ENCODE measurements at places on chromosomes 5 and 9. TPM values are rescaled to one million over a fixed set of nuclear protein-coding genes. Genes with fewer than 3 reads are reported as not detected.

DNA sequence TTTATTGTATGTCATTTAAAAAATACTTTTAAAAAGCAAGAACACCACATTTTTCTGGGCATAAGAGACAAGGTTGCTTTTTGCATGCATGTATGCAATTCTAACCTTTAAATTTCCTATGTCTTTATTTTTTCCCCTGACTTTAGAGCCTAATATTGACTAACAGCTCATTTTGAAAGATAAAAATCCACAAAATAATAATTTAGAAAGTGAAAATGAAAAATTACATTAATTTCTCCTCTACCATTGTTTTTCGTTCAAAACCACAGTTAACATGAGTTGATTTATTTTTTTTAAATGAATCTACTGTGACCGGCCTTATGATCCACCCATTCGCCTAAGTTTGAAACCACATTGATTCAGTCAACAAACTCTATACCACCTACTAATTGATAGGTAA is 137.5 kb upstream of the CDKN2B start:
- no peak for DNase-seq

- no peak for DNase-seq
Measured at GRCh38 chr9:137807721-137808703, 69.6 kb upstream of the CACNA1B start.

- DNase-seq = no peak
Measured at GRCh38 chr5:150131978-150132694, 23.5 kb downstream of the PDGFRB start.

DNA sequence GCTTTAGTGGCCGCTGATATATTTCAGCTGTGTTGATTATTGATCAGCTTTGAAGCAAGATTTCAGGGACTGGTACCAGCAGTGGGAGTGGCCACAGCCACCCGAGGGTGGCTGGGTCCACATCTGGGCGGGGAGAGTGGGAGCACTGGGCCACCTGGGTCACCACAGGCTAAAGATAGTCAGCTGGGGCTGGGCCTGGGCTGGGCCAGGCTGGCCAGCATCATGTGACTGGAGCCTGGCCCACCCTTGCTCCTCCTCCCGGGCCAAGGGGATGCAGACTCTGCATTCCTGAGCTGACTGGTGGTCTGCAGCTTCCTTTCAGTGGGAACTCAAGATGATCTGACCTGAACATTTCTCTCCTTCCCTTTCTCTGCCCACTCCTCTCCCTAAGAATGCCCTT is 27.1 kb downstream of the LARP1 start:
- DNase-seq = no peak

GRCh38 chr9:136437430-136437829 is 2.2 kb downstream of the INPP5E start:
- no peak for DNase-seq

GRCh38 chr5:2917524-2917923 is 166.0 kb upstream of the IRX2 start:
- DNase-seq = no peak

- DNase-seq = no peak
Measured at GRCh38 chr5:33282696-33283095, 158.1 kb upstream of the TARS1 start.

GRCh38 chr5:158814521-158814920 is 285.2 kb downstream of the EBF1 start:
- DNase-seq = no peak

GRCh38 chr5:58404734-58405133 is 55.2 kb downstream of the PLK2 start:
- no peak for DNase-seq

- DNase-seq = no peak
Measured at GRCh38 chr5:179211068-179211467, 134.2 kb downstream of the ADAMTS2 start.

- DNase-seq = no peak
Measured at GRCh38 chr5:160547061-160547460, 125.4 kb downstream of the PTTG1 start.

DNA sequence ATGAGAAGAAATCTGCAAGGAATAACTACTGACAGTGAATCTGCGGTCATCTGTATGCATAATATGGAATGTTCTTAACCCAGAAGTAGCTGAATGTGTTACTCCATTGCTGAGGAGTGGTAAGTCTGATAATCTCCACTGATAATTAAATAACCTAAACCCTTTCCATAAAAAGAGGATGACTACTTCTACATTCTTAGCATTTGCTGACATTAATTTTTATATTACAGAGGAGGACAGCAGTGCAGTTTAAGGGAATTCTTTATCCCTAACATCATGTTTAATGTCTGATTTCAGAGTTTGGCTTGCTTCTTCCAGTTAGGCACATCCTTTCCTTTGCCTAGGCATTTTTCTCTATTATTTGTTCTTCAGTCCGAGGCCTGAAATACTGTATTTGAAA is 52.2 kb downstream of the CDC42SE2 start:
- no peak for DNase-seq

DNA sequence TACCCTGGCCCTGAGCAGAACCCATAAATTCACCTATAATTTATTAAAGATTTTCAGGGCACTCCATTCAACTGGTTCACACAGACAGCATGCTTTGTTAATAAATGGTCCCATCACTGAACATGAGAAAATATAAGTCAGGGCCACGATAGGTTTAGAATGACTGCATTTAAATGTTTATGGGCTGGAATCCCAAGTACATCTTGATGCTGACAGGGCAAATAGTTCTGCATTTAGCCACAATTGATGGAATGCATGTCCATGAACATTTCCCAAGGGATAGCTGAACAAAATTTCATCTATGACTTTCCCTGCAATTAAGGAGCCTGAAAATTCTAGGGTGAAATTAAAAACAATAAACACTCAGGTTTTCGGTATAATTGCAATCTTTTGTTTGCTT is 124.5 kb downstream of the CAAP1 start:
- DNase-seq = no peak

DNA sequence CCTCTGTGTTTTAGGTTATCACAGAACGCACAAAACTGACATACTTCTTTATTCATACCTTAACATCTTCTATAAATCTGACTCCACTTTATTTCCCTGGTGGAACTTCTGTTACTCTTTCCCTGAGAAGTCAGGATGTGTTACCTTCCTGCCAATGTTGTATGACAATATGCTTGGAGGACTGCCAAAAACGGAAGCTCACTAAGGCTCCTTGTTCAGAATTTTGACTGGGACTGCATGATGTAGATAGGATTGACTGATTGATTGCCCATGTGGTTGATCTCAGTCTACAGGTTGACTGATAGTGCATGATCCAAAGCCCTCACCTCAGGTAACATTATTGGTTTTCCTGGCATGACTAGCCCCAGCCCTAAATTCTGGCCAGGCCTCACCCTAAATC is 319.4 kb downstream of the TLR4 start:
- no peak for DNase-seq

DNA sequence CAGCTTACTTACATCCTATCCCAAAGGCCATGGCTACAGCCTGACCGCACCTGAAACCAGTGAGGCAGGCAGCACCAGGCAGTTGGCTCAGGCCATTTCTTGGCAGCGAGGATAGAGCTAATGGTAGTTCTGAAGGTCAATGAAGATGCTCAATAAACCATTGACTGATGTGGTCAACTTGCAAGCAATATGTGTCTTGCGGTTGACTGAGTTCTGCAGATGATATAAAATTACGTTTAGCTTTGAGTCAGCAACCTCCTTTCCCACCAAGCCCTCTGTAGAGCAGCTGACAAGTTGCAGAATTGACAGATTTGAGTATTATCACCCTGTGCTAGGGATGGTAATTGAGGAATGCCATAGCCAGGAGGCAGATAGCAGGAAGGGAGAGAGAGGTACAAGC is 189.0 kb upstream of the PUM3 start:
- DNase-seq = no peak

GRCh38 chr5:95406426-95407090 is 15.4 kb downstream of the FAM81B start:
- DNase-seq = no peak

DNA sequence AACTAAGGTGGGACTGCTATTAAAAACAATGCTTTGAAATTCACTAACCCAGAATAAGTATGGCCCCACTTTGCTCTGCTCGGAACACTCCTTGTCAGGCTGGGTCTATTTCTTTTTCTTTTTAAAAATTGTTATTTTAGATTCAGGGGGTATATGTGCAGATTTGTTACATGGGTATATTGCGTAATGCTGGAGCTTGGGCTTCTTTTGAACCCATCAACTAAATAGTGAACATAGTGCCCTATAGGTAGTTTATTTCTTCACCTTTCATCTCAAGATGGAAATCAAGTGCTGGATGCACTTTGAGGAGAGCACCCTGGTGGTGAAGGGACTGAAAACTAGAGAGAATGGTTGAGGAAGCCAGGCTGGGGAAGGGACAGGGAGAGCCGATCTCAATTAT is 51.0 kb downstream of the GLRA1 start:
- DNase-seq = no peak

GRCh38 chr9:97940741-97941140 is 2.8 kb upstream of the HEMGN start:
- DNase-seq = no peak

- no peak for DNase-seq
Measured at GRCh38 chr5:41087461-41087860, 16.3 kb upstream of the MROH2B start.

- no peak for DNase-seq
Measured at GRCh38 chr9:38680837-38681445, 39.0 kb downstream of the FAM240B start.

- no peak for DNase-seq
Measured at GRCh38 chr5:111967463-111967862, 210.5 kb upstream of the NREP start.

DNA sequence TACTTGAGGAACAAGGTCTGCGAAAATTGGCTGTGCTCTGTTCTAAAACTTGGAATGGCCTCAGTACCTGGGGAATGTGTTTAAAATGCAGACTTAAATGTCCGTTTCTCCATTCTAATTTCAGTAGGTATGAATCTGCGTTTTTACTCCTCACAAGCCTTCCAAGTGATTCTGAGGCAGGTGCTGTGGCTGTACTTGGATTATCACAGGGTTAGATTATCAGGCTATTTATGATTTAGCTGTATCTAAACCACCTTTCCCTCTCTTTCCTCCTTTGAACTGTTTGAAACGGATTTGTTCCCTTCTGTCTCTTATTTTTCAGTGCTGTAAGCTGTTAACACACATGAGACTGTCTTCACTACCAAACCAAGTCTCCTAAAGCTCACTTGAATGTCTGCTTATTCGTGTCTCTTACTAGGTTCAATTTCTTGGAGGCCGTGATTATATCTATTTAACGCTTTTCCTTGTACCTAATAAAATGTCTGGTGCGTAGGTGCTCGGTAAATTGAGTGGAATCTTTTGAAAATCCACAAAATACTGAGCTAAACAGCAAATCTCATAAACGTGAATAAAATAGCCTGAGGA is 714 bp upstream of the CETN3 start:
- no peak for DNase-seq

- peak; percentile 72 for DNase-seq
Measured at GRCh38 chr5:170861917-170862766, at the start of gene RANBP17. Gene RANBP17 (plus strand): TSS chr5:170862018.

GRCh38 chr9:109289931-109290330 is 30.9 kb downstream of the EPB41L4B start:
- no peak for DNase-seq

DNA sequence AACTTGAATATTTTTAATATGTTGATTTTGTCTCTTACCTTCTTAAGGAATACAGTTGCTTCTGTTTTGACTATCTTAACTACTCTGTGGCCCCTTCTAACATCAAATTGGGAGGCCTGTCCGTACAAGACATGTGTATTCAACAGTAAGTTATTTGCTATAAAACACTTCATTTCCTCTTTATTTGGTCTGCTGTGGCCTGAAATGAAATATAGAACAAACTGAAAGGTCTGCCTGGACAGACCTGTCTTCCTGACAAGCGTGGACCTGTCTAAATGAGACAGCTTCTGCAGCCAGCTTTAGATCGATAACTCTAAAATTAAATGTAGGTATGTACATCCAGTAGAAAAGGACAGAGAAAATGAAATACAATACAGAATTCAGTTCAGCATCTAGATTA is 2.2 kb upstream of the LPAR1 start:
- DNase-seq = no peak

GRCh38 chr5:1429066-1429465 is 16.2 kb downstream of the SLC6A3 start:
- no peak for DNase-seq

GRCh38 chr5:172769342-172769615 is 1.7 kb downstream of the DUSP1 start:
- DNase-seq = no peak

DNA sequence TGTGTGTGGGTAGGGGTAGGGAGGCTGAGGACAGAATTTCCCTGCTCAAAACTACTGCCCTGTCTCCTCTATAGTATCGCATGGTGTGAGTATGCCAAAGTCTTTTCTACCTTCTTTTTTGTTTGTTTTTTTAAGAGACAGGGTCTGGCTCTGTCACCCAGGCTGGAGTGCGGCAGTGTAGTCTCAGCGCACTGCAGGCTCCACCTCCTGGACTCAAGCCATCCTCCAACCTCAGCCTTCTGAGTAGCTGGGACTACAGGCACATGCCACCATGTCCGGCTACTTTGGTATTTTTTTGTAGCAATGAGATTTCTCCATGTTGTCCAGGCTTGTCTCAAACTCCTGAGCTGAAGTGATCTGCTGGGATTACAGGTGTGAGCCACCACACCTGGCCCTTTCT is 2.5 kb downstream of the SRP19 start:
- no peak for DNase-seq

DNA sequence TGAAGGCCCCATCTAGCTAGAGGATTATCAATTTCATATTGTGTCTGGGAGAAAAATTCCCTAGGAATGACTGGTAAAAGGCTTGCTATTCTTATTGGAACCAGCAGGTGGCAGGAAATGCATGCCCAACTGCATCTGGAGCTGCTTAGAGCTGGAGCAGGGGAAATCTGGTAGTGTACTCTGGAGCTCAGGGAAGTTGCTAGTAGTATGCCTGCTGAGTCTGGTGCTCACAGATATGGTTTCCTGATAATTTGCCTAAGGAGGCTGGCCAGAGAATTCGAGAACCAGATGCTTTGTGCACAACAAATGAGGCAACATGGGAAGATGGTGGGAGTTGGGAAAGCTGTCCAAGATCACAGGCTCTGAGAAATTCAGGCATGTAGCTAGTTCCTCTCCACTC is 53.7 kb downstream of the G3BP1 start:
- DNase-seq = peak; percentile 68

DNA sequence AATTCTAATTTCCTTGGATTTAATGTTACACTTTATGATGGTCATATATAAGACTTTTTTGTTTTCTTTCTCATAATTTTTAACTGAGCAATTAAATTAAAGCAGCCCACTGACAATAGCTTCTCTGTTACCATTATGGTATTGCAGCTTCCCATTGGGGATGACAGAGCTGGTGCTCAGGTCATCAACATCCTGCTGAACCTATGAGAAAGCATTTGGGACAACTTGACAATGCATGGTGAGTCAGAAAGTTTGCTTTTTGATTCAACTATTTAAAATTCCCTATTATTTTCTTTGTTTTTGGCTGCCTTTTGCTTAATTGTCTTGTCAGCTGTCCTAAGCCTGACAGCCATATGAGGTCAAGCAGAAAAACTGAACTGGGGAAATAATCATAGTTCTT is 487.4 kb upstream of the RIOK2 start:
- no peak for DNase-seq

The OR1N2 gene
- total RNA-seq = not detected

The SLCO6A1 gene
- total RNA-seq = 6.2 TPM

The WASHC1 gene
- 26.4 TPM for total RNA-seq

The DMGDH gene
- 1.2 TPM for total RNA-seq

The PRRC1 gene
- 81.5 TPM for total RNA-seq

The SLC34A3 gene
- total RNA-seq = 0.27 TPM

The INSL6 gene
- not detected for total RNA-seq

The SEPTIN8 gene
- total RNA-seq = 58.6 TPM

The PPP3R2 gene
- total RNA-seq = 0.34 TPM

The REEP2 gene
- total RNA-seq = 14.2 TPM
